ENCODE measurements at places on chromosomes 5 and 9.

DNA sequence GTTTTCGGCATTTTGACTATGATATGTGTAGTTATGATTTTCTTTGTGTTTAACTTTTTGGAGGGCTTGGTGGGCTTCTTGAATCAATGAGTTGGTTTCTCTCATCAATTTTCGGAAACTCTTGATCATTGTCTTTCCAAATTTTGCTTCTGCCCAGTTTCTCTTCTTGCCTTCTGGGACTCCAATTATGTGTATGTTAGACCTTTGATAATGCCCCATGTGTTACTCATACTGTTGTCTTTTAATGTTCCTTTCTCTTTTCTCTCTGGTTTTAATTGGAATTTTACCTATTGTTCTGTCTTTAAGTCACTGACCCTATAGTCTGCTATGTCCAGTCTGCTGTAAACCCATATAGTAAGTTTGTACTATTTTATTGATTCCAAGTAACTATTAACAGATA is 41.5 kb downstream of the KCNIP1 start:
- no peak for DNase-seq

DNA sequence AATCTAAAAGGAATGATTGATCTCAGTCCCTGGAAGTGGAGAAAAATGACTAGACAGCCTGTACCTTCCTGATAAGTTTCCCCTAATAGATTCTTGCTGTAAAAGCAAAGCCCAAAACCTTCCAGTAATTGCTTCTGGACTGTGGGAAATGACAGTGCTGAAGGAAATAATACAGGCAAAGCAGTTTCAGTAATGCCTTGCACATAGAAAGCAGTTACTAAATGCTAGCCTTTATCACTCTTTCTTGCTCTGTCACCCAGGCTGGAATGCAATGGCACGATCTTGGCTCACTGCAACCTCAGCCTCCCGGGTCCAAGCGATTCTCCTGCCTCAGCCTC is 50.3 kb downstream of the MAP1B start:
- DNase-seq: no peak

DNA sequence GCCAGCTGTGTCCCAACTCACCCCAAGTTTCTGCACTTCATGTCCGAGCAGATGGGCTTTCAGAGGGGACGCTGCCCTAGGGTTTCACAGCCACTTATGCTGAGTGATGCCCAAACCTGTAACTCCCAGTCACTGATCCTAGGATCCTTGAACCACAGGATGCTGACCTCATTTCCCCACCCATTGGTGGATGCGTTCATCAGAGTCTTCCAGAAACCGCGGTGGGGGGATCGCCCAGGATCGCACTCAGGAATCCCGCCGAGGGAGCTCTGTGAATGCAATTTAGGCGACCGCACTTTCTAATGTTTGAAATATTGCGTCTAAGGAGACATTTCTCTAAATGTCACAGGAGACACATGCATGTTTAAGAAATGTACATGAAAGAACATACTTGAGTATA is 212.3 kb upstream of the IRX4 start:
- DNase-seq: no peak

DNA sequence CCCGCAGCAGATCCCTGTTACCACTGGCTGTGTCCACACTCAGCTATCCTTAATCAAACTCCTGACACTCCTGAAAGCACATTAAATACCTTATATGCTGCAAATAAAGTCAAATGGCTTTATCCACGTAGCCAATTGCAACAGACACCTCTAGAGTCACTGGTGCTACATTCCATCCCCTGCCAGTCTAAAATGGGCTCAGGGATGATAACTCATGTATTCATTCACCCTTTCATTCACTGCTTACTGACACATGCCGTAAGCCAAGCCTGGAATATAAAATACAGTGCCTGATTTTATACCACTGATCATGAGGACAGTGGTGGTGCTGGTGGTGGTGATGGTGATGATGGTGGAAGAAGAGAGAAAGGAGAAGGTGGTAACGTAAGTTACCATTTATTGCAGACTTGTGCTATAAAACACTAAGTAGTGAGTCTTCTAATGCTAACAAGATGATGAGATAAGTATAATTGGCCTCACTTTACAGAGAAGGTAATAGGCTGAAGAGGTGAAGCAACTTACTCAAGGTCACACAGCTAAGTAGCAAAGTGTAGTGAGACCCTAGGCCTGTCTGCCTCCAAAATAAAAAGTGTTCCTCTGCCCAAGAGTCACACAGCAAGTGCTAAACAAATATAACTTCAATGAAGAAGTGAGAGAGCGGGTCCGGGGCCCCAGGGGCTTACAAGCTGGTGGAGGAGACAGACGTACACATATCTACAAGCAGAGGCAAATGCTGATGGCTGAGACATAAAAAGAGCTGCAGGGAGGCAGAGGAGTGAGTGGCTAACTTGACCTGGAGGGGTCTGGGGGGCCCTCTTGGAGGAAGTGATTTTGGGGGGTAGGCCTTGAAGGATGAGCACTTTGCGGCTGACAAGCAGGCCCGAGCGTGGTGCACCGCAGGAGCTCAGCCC is 1.2 kb downstream of the TTLL11 start:
- DNase-seq: no peak

DNA sequence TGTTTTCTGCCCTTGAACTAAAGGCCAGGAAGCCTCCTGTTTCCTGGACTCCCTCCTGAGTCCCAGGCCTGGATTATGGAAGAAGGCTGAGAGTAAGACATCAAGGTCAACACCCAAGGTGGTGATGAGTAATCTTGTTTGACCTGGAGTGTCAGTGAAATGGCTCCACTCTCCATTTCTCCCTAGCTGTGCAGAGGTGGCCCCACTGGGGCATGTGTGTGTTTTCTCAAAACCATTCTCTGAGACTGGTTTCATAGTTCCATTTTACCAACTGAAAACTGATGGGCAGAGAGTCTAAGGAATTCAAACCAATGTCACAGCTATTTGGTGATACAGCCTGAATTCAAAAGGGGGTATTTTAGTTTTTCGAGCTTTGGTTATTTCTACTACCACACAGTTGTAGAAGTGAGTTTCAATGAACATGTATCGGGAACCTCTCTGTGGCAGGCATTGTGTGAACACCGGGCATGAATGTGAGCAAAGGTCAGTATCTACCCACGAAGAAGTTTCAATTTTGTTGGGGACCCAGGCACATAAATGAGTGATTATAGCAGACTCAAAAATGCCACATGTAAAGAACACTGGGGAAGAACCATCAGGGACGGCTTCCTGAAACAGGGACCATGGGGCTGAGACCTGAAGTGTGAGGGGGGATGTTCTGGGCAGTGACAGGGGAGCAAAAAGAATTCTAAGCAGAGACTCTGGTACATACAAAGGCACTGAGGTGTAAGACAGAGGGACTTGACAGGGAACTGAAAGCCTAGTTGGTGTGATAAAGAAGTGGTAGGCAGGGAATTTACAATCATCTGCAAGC is 269.6 kb upstream of the KLF4 start:
- no peak for DNase-seq

- DNase-seq: no peak
Observed at GRCh38 chr5:104754311-104754995, 1191.9 kb upstream of the NUDT12 start.

DNA sequence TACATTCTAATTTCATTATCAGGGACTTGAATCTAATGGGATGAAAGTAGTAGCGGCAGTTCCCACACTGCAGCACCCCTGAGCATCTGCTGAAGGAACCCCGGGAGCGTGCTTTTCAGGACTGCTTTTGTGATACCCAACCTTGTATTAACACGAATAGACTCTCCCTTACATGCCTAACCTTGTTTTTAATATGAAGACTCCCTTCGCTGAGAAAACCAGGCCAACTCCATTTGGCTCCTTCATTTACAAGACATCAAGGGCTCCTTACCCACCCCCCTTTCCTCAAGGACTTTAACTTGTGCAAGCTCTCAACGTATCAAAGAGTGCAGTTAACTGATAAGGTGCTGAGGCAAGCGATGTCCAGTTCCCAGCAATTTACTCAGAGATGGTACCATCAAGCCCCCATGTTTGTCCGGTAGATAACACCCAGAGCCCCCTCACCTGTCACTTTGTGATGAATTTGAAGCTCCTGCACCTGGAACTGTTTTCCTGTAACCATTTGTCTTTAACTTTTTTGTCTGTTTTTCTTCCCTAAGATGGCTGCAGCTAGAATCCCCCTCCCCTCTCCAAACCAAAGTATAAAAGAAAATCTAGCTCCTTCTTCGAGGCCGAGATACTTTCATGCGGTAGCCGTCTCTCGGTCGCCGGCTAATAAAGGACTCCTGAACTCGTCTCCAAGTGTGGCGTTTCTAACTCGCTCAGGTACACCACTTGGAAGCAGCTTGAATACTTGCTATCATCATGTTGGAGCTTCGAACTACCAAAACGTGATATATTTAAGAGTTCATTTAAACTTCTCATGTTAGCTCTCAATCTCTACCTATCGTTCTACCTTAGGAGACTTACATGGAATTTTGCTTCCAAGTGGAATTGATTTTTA is 10.7 kb downstream of the HNRNPH1 start:
- DNase-seq: no peak

- no peak for DNase-seq
Observed at GRCh38 chr9:15219546-15219945, 87.5 kb downstream of the TTC39B start.

DNA sequence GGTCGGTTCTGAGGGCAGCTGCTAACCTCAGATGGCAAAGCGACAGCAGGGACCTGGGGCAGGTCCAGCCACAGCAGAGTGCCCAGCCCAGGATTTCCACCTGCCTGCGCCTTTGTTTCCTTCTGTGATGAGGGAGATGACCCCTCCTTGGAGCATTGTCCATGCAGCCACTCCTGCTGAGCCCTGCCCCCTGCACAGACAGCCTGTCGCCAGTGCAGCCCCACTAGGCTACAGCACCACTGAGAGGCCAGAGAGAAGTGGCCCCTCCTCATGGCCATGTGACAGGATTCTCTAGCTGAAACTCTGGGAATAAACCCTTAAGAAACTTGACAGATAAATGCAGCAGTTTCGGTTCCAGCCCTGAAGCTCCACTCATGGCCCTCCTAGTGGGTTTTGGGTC is 10.5 kb upstream of the MRNIP start:
- DNase-seq: no peak

DNA sequence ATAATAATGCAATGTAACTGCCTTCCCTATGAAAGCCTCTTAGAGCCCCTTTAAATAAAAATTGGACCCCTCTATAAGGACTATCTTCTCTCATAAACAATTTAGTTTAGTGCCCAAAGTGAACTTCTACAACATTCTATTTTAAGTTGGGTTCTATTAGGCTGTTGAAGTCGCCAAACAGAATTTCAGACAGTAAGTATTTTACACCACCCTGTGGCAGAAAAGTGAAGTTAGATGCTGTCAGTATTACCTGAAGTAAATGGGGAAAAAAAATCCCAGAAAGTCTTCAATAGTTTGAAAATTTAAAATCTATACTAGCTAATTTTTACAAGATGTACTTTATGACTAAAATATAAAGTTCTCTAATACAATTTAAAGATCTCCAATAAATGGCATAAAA is 29.5 kb downstream of the CAAP1 start:
- DNase-seq: no peak

GRCh38 chr5:111144352-111144930 is 52.3 kb downstream of the WDR36 start:
- DNase-seq: no peak

DNA sequence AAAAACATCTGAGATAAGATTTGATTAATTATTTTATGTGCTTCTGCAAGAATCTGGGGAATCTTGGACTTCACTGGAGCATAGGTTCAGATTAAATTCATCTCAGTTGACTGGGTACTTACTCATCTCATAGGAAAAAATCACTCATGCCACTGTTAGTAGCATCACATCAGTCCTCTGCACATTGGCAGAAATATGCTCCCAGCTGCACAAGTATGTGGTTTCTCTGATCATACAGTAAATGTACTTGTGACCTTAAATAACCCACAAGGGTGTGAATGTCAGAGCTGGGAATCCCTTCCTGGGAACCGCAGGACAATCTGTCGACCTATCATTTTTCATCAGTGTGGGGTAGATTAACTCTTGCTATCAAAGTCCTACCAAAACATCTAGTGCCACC is 203.7 kb upstream of the SLC24A2 start:
- no peak for DNase-seq

GRCh38 chr5:62066761-62067277 is 239.2 kb upstream of the KIF2A start:
- no peak for DNase-seq

GRCh38 chr5:157713830-157714595 is 17.2 kb upstream of the THG1L start:
- no peak for DNase-seq

DNA sequence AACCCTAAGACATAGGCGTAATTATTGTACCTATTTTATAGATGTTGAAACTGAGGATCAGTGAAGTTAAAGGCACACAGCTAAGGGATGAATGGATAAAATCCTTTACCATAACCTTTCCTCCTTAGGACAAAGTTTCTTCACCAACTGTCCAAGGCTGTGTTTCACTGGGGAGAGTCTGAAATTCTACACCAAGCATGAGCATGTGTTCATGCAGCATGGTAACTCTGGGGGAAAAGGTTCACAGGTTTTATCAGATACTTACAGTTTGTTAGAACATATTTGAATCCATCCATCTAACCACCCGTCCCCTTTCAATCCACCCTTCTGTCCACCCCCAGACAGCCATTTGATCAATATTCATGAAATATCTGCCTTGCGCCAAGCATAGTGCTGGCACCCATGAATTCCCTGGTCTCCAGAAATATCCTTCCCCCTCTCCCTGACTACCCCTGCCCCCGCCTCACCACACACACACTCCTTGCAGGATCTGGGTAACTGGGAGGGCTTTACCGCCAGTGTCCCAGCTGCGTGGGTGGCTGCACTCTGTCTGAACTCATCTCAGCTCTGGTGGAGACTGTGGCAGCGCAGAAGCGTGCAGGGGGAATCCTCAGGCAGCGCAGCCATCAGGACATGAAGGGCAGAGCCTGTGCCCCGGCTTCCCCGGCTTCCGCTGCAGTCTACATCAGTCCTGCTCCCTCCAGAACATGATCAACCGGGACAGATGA is 6.3 kb upstream of the KCNIP1 start:
- DNase-seq: no peak

- DNase-seq: no peak
Observed at GRCh38 chr5:160618286-160618685, 196.6 kb downstream of the PTTG1 start.

DNA sequence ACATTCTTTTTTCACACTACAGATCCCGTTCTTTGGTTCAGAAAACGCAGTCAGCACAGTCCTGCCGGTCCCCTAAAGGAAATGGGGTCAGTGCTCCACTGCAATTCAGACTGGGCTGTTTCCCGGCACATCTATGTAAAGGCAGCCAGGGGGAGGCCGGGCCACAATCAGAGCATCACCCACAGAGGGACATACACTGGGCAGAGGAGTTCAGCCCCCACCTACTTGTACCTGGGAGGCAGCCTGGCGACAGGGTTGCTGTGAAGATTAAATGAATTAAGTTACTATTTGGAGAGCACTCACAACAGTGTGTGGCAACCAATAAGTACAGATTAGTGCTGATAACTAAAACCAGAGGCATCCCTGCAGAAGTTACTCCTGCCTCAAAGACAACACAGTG is 4.5 kb downstream of the PTPN3 start:
- DNase-seq: no peak
